ENCODE measurements at places on chromosomes 7 and 10. TPM values are rescaled to one million over a fixed set of nuclear protein-coding genes. Genes with fewer than 3 reads are reported as not detected.

FAM25A gene
- total RNA-seq, result not detected

TLX1 gene
- 14.3 TPM for total RNA-seq

SPAM1 gene
- total RNA-seq, result not detected

ITPRID1 gene
- not detected for total RNA-seq

ADAMTS14 gene
- total RNA-seq, result 29.8 TPM

ZNF365 gene
- total RNA-seq, result 0.76 TPM

PRSS1 gene
- total RNA-seq, result not detected

WNT16 gene
- total RNA-seq, result not detected

CALCR gene
- total RNA-seq, result not detected

LIPK gene
- total RNA-seq, result not detected

TAC1 gene
- total RNA-seq, result 12.1 TPM

SLC39A12 gene
- total RNA-seq, result not detected

SLC26A5 gene
- not detected for total RNA-seq

HYAL4 gene
- total RNA-seq, result not detected

MSMB gene
- not detected for total RNA-seq

C10orf105 gene
- not detected for total RNA-seq

SEMA3D gene
- total RNA-seq, result 13.6 TPM

GRM3 gene
- total RNA-seq, result not detected

TSPAN12 gene
- total RNA-seq, result 6.0 TPM

CFTR gene
- not detected for total RNA-seq

FAM237B gene
- total RNA-seq, result not detected

RHEB gene
- total RNA-seq, result 88.2 TPM

AGR2 gene
- not detected for total RNA-seq

FFAR4 gene
- total RNA-seq, result not detected

FRAT1 gene
- total RNA-seq, result 10.0 TPM
